ENCODE measurements at places on chromosomes 1 and 21.

- no peak for DNase-seq
These were observed 668.8 kb downstream of the KIF26B start for GRCh38 chr1:245823408-245824147.

DNA sequence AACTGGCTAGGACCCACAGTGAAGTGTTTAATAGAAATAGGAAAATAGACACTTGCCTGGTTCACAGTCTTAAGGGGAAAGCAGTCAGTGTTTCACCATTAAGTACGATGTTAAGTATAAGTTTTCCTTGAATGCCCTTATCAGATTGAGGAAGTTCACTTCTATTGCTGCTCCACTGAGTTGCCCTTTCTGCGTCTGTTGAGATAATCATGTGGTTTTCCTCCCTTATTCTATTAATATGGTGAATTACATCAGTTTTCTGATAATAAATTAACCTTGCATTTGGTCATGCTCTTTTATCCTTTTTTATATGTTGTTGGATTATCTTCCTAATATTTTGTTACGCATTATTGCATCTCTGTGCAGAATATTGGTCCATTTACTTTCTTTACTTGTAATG lies 21.4 kb downstream of the UTS2 start:
- no peak for DNase-seq

DNA sequence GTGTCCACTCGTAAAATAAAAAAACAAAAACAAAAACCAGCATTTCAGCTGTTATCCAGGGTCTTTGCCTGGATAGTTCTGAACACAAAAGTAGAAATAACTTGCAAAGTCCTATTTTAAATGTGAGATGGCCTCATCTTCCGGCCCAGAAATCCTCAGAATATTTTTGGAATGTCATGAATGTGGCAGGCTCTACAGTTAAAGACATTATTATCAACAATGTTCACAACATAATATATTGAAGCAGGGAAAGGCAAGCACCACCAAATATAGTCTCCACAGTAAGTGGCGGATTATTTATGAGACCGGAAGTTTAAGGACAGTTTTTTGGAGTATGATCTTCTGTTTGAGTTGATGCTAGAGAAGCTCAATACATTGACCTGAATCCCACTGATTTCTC lies 1.2 kb upstream of the C1orf198 start:
- no peak for DNase-seq

GRCh38 chr1:230122366-230123279 lies 55.6 kb downstream of the GALNT2 start:
- no peak for DNase-seq

- no peak for DNase-seq
These were observed 6.2 kb downstream of the KRTAP10-12 start for GRCh38 chr21:44702973-44703730.

- no peak for DNase-seq
These were observed 326.7 kb downstream of the PAPPA2 start for GRCh38 chr1:176789571-176790090.

- no peak for DNase-seq
These were observed 19.4 kb downstream of the PLEKHO1 start for GRCh38 chr1:150168960-150169601.

GRCh38 chr1:17572264-17572985 lies 32.9 kb downstream of the ARHGEF10L start:
- DNase-seq: no peak

DNA sequence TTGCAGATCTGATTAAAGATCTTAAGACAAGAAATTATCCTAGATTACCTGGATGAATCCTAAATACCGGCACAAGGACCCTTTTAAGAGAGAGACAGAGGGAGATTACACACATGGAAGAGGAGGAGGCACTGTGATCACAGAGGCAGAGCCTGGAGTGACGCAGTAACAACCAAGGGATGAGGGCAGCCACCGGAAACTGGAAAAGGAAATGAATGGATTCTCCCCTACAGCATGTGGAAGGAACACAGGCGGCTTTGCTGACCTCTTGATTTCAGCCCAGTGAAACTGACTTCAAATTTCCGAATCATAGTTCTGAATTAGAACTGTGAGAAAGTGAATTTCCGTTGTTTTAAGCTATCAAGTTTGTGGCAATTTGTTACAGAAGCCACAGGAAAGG lies 50.2 kb upstream of the IVNS1ABP start:
- no peak for DNase-seq

DNA sequence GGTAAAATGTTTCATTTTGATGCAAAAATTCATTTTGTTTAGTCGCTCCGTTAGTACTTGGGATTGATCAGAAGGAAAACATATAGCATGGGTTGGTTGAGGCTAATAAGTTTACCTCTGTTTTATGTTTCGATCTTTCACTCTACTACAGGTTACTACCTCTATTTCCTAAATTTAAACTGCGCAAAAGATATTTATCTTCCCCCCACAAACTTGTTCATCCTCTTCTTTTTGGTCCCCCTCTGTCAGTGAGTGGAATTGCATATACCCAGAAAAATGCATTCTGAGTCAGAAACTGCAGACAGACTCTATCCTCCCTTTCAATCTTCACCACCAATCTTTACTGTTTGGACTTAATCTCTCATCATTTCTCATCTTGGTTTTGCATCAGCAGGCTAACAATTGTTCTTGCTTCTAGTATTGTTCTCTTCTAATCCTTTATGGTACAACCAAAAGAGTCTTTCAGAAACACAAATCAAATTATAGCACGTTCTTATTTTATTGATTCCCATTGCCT lies 316.0 kb upstream of the ADGRL4 start:
- no peak for DNase-seq

- DNase-seq: no peak
These were observed 48.5 kb downstream of the EVI5 start for GRCh38 chr1:92736395-92736794.

DNA sequence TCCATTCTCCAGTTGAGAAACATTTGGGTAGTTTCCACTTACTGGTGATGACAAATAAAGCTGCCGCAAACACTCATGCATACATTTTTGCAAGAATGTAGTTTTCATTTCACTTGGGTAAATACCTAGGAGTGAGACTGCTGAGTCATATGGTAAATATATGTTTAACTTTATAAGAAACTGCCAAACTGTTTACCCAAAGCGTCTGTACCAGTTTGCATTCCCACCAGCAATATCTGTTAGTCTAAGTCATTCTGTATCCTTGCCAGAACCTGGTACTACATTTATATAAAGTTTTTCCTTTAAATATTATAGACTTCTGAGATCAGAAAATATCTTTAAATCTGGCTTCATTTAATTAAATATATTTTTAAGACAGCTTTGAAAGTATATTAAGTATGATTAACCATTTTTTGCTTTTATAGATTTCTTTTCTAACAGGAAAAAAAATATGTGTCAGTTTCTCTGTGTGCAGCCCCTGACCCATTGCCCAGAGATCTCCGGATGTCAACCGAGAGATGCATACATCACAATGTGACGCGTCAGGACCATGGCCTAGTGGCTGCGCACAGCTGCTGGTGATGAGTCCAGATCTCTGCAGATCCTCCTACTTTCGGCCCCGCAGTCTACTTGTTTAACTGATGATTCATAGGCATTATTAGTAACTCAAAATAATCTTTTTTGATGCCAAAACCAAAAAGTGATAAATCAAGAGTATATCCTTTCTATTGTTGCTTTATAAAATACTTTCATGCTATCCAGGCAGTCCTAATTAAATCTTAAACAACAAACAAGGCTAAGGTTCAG lies 227.1 kb upstream of the MAP1LC3C start:
- no peak for DNase-seq

GRCh38 chr1:216815260-216816131 lies 92.3 kb upstream of the ESRRG start:
- DNase-seq: no peak

DNA sequence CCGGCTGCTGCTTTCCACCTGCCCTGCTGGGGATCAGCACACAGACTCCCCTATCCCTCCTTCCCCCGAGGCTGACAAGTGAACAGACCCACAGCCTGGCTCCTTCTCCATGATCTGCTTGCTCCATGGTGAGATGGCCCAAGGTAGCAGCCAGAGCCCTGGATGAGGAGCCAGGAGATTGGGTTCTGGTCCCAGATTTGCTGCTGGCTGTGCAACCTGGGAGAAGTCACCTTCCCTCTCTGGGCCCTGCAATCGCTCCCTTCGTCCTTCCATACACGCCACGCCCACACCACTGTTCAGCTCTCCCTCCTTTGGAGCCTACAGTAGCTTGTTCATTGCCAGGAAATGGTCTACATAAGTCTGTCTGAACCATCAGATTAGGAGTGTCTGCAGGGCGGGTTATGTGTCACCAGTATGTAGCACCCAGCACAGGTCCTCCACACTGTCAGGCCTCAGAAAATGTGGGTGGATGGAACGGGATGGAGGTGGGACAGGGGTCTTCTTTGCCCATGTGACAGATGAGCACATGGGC lies 9.2 kb upstream of the EPHA8 start:
- DNase-seq: no peak

DNA sequence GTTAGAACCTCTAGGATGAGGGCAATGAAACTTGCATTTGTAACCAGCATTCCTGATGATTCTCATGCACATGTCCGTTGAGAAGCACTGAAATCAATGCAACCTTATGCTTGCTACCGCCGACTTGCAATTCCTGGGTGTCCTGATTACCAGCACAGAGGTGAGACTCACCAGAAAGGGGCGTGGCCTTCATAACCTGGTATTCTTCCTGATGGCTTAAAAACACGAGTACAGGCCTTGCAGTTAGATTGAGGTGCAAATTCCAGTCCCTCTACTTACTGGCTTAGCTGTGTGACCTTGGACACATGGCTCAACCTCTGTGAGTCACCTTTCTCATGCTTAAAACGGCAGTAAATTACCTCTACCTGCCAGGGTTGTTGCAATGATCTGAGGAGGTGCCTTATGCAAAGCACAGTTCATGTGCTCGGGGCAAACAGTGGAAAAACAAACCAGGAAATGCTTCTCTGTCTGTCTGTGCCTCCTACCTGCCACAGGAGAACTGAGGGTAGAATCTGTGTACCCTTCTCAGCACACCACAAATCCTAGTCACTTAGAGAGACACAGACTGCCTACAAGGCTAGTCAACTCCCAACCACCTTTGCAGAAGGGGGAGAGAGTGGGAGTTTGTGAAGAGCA lies 39.1 kb upstream of the ECE1 start:
- no peak for DNase-seq

Data from HS-27A (cell line).